Stimulated activated CD4-positive, alpha-beta T cell treated with anti-CD3 and anti-CD28 coated beads, Interleukin-1b, Interleukin-23, amount 100 ng/mL, for 48 hours (primary cell): ENCODE measurements at places on chromosomes 4 and X.

DNA sequence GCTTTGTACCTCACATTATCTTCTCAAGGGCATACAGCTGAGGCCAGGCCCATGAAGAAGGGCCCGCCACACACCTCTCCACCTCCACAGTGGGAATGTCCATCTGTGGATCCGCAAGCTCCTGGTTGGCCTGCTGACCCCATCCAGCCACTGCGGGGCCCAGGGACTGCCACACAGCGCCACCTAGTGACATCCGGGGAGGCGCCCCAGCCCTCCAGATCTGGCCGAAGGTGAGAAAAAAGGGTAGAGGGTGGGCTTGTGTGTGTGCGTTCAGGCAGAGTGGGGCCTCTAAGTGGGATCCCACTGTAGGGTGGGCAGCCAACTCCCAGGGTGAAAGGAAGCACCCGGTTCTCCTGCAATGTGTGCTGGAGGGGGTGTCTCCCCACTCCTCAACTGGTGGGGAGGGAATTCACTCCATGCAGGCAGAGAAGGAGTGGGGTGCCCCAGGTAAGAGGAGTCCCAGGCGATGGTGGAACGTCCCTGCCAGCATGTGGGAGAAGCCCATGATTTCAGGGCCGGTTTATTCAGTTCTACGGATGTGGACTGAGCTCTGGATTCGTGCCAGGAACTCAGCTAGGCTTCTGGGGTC, 117.3 kb downstream of the ENPP6 start:
- peak; percentile 35 for DNase-seq

GRCh38 chr4:117334451-117335188, 249.2 kb upstream of the TRAM1L1 start:
- DNase-seq = no peak

GRCh38 chr4:27000820-27001219, 140.2 kb downstream of the STIM2 start:
- DNase-seq = no peak

DNA sequence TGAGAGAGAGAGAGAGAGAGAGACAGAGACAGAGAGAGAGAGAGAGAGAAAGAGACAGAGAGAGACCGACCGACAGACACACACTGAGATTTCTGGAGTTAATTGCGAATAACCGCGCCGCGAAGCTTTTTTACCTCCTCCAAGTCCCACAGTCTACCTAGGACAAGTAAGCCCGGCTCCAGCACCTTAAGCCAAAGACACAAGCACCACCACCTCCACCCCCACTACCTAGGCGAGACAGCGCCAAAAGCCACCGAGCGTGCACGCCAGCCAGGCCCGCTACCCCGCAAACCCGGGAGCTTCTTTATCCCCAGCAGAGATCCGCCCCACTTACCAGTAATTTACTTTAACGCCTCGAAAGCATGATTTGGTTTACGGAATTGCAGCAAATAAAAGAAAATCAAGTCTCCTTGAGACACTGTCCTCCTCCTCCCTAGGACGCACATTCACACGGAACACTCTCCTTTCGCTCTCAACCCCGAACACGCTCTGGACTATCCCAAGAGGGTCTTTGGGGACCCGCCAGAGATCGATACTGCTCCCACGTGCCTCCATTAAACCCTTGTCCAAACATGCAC, 649.6 kb upstream of the DIPK2B start:
- peak; percentile 22 for DNase-seq

DNA sequence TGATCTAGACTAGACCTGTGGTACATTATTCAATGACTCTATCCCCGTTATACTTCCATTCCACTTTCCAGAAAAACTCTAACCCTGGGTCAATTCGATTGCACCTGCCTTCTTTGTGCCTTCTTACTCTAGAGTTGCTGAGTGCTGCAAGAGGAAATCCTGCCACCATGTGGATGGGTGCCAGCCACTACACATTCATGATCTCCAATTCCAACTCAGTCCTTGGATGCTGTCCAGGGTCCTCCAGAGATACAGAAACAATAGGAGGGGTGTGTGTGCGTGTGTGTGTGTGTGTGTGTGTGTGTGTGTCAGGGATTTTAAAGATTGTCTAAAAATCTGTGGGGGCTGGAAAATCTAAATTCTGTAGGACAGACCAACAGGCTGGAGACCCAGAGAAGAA, 42.9 kb upstream of the INTS6L start:
- peak; percentile 32 for DNase-seq

DNA sequence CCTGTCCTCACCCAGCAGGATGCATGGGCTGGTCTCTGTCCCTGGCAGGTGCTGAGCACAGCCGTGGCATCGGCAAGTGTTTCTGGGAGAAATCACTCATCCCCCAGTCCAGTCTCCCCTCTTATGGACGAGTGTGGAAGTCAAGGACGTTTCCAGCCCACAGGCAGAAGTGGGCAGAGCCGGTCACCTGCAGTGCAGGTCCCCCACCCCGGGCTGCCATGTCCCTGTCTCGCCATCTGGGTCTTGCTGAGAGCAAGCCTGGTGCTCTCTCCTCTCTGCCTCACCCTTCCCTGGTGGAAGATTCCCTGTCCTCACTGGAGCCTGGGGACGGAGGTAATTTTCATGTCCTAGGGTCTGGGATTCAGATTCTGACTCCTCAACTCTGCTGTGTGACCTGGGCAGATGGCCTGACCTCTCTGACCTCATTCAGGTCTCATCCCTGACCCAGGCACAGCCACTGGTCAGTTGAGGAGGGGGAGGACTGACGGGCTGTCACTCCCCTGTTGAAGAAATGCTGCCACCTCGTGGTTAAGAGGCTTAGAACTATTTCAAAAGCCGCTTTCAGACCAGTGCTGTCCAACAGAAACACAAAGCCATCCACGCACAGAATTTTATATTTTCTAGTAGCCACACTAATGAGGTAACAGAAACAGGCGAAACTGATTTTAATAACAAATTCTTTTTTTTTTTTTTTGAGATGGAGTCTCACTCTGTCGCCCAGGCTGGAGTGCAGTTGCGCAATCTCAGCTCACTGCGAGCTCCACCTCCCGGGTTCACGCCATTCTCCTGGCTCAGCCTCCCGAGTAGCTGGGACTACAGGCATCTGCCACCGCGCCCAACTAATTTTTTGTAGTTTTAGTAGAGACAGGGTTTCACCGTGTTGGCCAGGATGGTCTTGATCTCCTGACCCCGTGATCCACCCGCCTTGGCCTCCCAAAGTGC, 1.8 kb downstream of the CPZ start:
- no peak for DNase-seq

- no peak for DNase-seq
These were observed 234.0 kb upstream of the BCOR start for GRCh38 chrX:40331762-40332161.

DNA sequence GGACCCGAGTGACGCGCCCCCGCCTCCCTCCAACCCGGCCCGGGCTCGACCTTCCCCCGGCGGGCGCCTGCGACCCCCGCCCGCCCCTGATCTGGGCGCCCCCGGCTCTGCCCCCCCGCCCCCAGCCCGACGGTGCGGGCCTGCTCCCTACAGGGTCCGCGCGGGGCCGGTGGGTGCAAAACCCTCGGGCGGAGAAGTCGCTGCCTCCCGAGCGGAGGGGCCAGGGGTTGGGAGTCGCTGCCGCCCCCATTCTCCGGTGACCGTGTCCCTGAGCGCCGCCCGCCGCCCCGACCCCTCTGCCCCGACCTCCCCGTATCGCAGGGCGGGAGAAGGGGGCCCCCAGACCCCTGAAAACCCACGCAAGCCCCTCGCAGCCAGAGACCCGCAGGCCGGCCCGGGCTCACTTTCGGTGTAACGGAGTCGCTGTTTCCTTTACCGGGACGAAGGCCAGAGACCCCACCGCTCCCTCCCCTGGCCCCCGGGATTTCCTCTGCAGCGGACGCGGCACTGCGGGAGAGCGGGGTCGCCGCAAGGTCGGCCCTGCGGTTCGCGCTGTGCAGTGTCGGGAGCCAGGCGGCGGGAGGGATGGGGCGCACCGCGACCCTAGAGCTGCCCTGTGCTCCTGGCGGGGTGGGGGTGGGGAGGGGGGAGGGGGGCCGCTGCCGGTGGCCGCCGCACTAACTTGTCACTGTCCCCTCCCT, 729 bp upstream of the CPLX1 start:
- DNase-seq = no peak

- no peak for DNase-seq
These were observed 600.3 kb downstream of the SPRY1 start for GRCh38 chr4:123996718-123997510.

DNA sequence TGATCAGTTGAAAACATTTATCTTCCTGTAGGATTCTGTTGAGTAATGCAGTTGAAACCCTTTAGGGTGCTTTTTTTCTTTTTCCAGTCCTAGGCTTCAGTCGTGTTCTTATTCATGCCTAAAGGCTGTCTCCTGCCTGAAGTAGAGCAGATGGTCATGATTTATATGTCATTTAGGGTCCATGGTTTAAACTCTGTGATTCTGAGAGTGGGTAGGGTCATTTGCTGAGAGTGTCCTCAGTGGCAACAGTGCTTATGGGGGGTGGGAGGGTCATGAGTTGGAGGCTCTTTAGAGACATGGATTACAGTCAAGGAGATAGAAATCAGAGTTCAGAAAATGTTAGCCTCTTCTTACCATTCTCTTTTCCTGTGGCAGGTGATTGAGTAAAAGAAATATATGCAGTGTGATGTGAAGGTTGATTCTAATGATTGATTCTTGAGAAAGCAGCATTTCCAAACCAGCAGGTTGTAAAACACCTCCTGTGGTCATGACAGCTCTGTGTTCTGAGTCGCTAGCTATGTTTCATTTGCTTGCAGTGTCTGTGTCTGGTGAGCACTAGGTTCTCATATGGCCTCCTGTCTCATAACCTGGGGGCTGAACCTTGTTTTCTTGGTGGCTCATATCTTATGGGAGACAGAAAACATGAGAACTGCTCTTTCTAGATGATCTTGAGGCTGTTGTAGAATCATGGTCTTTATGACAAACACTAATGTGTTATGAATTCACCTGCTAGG, 60.4 kb downstream of the JADE1 start:
- DNase-seq = no peak

- DNase-seq = no peak
These were observed 92.1 kb upstream of the ANKRD50 start for GRCh38 chr4:124804584-124804983.

- DNase-seq = no peak
These were observed 2.7 kb downstream of the PDLIM5 start for GRCh38 chr4:94454405-94454804.

GRCh38 chr4:99816545-99817308, at the start of gene DAPP1:
Gene DAPP1, plus strand, starts transcription at chr4:99816827. Its CDS starts 87 bp downstream, at chr4:99816914.
- peak; percentile 86 for DNase-seq

DNA sequence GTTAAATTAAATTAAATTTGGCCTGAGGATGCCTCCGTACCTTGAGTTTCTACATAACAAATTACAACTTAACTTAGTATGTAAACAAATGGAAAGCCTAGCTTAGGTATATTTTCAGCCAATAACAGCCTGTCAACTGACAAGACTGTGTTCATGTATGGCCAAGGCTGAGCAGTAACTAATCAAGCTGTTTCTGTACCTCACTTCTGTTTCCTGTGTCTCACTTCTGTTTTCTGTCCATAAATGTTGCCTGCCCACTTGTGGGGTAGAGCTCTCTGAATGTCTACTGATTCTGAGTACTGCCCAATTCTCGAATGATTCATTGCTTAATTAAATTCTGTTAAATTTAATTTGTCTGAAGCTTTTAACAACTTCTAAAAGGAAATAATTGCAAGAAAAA, 445.2 kb downstream of the PCDH11X start:
- DNase-seq = no peak

GRCh38 chr4:118957722-118958445, 69.2 kb downstream of the SYNPO2 start:
- no peak for DNase-seq

GRCh38 chr4:144720491-144720890, 74.5 kb downstream of the HHIP start:
- no peak for DNase-seq

- peak; percentile 4 for DNase-seq
These were observed 26.5 kb downstream of the SEC31A start for GRCh38 chr4:82864336-82864979.

- no peak for DNase-seq
These were observed 126.9 kb upstream of the BCOR start for GRCh38 chrX:40224658-40225057.

DNA sequence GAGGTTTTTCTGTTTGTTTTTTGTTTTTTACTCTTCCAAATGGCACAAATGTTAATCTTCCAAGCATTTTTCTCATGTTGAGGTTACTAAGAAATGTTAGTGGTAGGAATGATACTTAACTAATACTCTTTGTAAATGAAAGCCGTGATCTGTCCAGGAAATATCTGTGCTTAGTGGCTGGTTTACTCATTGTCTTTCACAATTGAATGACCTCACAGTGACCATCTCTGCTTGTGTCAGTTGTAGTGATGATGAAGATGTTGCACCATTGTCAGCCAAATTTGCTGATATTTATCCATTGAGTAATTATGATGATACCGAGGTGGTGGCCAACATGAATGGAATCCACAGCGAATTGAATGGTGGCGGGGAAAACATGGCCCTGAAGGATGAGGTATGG, 93.5 kb downstream of the TNIP2 start:
- no peak for DNase-seq

- no peak for DNase-seq
These were observed 42.3 kb upstream of the LNX1 start for GRCh38 chr4:53633608-53634007.

DNA sequence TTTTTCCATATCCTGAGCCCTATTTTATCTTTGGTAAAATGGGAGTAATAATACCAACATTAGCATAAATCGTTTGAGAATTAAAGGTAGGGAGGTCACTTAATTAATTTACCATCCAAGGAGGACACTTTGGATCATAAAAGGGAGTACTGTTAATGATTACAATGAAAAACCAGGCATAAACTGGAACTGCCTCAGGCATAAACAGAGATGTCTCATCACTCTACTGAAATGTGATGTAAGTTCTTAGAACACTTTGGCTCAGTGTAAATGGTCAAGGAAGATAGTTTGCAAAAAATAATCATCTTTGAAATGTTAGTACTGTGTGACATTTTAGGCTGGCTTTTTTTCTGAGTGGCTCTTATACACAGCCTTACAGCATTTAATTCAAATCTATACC, 268.7 kb downstream of the SLC39A8 start:
- no peak for DNase-seq

DNA sequence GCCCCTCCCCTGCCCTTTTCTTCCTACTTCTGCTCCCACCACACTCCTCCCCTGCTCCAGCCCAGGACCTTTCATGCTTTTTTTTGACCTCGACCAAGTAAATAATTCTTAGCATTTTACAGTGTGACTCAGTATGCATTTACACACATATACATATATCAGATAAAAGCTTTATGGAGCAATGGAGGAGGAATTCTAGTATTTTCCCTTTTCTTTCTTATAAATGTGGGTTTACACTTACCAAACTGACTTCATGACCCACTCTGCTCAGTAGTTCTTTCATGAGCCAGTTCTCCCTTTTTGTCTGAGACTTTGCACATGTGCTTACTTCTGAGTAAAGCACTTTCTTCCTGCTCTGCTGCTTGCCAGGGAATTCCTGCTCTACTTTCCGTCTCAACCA, 111.8 kb upstream of the H2AZ1 start:
- DNase-seq = no peak

- DNase-seq = no peak
These were observed 22.5 kb downstream of the C4orf46 start for GRCh38 chr4:158649111-158649680.

GRCh38 chr4:98232202-98232601, 29.0 kb upstream of the RAP1GDS1 start:
- no peak for DNase-seq

- no peak for DNase-seq
These were observed 315.8 kb downstream of the MID1IP1 start for GRCh38 chrX:39117101-39117500.

- DNase-seq = no peak
These were observed 50.2 kb downstream of the GPRIN3 start for GRCh38 chr4:89257376-89257775.

- no peak for DNase-seq
These were observed 2047.9 kb downstream of the ARAP2 start for GRCh38 chr4:34196375-34196774.
